ENCODE measurements at places on chromosomes 2 and 18.

DNA sequence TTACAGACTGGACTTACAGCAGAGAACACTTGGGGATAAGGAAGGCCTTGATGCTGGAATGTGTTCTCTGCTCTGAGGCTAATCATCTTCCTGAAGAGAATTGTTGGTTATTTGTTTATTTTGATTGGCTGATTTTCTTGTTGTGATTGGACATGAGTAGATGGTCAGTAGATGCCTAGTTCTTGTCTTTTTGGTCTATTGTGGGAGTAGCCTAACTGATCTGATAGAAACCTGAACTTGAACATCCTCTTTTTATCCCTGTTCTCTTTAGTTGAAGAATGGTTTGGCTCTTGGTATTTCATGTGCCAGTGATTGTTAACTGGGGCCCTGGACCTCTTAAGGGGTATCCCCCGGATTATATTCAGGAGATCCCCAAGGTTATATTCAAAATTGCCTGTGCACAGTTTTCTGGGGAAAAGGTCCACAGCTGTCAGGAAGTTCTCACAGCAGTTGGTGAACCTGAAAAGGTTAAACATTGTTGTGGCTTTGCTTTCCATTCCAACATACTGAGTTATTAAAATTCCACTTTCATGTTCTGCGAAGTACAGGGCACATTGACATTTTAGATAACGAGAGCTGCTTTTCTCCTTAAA lies 13.6 kb downstream of the TWSG1 start:
- DNase-seq: no peak

DNA sequence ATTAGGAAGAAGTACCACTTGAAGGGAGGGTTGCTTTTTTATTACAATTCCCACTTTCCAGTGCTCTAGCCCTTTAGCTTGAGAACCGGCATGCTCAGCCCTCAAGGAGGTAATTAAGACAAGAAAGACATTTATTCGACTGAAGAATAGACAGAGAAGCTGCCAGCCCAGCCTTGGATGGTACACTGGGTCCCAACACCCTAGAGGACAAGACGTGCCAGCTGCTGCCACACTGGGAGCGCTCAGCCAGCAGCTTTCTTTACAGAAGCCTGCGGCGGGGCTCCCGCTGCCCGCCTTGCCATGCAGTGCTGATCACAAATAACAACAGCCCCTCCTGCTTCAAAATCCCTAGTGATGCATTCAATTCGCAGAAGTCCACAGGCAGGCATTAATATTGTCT lies 746.3 kb upstream of the RAB6C start:
- DNase-seq: no peak

GRCh38 chr18:10141559-10141958 lies 227.7 kb downstream of the VAPA start:
- DNase-seq: no peak

DNA sequence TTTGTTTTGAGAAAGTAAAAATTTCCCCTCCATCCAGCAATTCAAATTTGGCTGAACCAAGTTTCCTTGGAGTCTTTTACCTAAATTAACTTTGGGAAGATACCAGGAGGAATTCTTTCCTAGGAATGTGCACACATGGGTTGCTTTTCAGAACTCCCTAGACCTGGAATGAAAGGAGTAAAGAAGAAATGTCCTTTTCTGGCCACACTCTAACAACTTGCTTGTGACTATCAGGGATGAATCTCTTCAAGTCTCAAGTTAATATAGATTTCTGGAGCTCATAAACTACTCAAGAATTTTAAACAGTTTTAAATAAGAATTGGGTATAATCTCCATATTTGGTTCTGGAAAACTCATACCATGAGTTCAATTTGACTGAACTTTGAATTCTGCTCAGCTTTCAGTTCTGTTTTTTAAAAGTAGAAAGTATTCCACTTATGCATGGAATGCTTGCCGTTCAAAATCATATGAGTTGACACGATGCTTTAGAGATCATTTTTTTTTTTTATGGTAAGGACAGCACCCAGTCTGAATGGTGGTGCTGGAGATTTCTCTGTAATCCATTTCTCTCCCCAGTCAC lies 7.7 kb downstream of the RASGRP3 start:
- no peak for DNase-seq

DNA sequence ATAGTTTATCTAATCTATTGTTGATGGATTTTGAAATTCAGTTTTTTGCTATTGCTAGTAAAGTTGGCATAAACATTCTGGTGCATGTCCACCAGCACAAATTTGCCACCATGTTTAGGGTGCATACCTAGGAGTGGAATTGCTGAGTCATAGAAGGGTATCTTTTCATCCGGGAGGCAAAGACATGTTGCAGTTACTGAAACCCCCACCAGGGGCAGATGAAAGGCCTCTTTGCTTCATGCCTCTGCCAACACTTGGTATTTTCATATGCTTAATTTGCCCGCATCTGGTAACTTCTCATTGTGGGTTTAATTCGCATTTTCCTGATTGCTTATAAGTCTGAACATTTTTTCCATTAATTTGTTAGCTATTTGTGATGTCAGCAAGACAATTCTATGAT lies 8.2 kb downstream of the DCC start:
- DNase-seq: no peak

DNA sequence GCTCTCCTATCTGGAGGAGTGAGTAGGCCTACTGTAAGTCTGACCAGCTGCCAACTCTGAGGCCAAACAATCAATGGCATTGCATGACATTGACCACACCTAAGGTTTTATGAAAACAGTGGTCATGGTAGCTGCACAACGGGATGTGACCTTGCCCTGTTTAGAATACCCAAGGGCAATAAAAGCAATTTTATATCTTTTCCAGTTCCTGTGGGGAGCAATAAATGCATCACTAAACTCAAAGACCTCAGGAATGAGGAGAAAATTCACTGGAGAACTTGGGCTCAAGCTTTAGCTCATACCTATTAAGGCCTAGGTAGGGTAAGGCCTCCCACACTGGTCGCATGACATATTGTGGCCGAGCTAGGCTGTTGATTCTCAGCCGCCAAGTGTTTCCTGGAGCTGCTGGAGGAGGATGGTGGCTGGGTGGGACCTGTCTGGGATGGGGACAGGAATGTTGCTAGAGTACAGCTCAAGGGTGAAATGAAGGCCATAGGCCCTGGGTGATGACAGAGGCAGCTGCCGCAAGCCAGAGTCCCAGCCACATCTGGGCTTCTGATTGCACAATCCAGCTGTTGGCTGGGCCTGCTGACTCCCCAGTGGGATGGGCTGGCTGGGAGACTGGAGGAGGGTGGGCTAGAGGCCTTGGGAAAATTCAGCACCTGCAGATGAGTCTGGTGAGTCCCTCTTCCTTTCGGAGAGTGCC lies 313.7 kb downstream of the CYP26B1 start:
- no peak for DNase-seq

DNA sequence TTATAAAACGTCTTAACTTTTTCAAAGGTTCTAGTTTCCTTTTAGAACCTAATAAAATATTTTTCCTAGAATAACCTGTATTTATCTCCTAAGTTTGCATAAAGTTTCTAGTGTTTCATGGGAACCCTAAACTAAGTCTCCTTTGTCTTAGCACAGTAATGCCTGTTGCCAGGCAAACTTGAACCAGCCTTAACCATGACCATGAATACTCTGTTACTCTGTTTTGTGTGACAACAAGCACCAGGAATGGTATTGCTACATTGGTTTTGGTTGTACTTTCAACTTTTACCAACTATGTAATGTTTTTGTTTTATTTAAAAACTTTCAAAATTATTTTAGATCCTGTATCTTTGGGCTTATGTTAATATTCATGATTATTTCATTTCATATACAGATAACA lies 137.6 kb downstream of the CERS6 start:
- no peak for DNase-seq

GRCh38 chr2:29223257-29223656 lies 108.0 kb downstream of the CLIP4 start:
- no peak for DNase-seq

DNA sequence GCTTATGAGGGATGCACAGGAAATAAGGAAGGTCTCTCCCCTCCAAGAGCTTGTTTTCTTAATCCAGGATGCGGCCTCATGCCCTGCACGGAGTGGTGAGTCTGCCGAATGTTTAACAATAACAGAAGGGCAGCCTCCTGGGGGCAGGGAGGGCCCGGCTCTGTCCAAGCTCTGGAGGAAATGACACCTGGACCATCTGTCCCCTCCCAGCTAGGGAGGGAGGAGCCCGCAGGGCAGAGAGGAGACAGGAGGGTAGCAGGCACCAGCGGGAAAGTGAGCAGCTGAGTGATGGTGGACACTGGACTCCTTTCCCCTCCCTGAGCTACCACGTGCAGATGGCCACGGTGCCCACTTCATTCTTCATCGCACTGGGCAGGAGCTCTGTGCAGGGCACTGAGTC lies 398.2 kb upstream of the MYT1L start:
- DNase-seq: no peak

GRCh38 chr2:202014318-202014717 lies 19.3 kb upstream of the FZD7 start:
- DNase-seq: no peak

GRCh38 chr2:200523158-200523557 lies 2.8 kb upstream of the SGO2 start:
- no peak for DNase-seq

DNA sequence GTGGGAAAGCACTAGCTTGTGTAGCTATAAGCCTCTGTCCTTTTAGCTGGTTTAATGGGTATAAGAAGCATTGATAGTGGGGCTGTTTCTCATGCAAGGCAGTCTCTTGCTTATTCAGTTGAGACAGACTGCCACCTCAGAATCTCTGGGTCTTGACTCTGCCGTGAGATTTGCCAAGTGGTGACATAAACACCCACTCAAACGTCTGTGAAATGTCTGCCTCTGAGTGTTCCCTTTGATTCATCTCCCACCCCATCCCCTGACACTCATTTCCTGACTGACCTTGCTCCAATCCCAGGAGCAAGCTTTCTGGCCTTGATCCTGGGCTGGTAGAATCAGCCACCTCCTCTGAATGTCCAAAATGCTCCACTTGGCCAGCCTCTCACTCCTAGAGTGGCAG lies 141.9 kb upstream of the RBMS1 start:
- no peak for DNase-seq

DNA sequence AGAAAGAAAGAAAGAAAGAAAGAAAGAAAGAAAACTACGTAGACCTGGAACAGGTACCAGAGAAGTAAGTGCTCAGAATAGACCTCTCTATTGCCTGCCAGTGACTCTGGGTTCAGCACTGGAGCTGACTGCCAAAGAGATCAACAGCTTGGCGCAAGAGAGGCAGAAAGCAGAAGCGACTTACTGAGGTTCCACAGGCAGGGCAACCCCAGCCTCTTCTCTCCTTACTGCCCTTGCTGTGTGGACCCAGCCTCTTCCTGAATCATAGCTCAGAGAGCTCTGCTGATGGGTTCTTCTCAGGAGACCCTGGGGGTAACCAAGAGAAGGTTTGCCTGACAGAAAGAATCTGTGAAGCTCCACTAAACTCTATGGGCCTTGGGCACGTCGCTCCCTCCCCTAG lies 7.1 kb downstream of the CAPN13 start:
- DNase-seq: no peak

DNA sequence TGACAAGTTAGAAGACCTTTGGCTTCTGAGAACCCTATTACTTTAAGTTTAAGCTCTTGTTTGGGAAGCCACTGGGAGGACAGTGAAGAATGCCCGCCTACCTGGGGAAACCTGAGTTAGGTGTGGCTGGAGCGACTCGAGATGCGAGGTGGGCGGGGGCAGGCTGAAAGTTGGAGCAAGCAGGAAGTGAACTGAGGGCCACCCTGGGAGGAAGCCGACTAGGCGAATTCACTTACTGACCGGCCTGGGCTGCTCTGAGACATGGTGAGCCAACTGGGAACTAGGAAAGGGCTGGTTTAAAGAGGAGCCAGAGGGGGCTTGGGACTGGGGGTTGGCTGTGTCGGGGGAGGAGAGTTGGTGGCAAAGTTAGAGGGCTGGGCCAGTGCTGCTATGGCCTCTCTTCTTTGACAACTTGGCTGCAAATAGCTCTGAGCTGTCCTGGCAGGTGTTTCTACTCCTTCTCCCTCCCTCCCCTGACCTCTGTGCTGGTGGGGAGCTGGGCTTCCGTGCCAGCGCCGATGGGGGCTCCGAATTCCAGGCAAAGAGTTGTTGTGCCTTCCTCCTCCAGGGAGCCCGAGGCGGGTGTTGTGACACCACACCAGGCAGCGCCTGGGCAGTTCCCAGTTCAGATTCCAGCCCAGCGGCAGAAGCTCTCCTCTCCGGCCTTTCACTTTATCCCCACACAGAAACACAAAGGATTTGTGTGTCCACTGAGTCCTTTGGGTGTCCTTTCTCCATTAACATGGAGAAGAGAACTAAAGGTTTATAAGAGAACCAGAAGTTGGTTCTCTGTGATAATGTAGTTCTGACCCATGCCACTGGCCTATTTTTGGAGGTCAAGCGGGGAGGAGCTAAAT lies at the start of gene VAMP8:
VAMP8 (plus strand) TSS at position 201 of the 857 bp plus-strand sequence; CDS start at position 262, 61 bp downstream.
- DNase-seq: peak; percentile 70

DNA sequence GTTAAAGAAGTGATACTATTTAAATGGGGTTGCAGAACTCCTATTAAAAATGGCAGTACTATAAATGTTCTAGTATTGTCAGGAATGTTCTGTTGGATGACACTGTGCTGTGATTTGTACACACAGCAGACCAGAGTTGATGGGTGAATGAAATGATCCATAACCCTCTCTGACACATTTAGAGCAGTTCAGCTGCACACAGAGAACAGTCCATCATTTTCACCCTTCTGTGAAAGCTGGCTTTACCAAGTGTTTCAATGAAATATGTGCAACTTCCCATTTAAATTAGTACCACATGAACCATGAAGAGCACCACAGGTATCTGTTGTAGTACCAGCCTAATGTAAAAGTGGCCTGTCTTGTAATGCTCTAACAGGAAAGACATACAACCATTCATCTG lies 981.4 kb downstream of the TMEM182 start:
- no peak for DNase-seq

GRCh38 chr2:25989154-25989553 lies 6.9 kb upstream of the KIF3C start:
- no peak for DNase-seq

GRCh38 chr2:33561872-33562271 lies 37.2 kb downstream of the FAM98A start:
- no peak for DNase-seq

- DNase-seq: no peak
These were observed 95.3 kb upstream of the FAM110C start for GRCh38 chr2:141611-142010.

DNA sequence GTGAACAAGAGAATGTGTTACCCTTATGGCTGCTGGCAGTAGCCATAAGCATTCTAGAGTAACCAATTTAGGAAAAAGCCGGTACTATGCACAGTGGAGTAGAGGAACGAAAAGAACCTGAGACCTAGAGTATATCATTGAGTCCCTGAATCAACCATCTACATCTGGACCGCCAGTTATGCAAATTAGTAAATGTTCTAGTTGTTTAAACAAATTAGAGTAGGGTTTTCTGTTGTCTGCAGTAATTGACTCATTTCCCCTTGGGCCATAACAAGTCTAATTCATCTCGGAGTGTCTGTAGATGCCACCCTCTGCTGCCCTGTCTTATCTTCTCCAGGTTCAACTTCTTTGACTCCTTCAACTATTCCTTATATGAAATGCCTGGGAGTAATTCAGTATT lies 60.1 kb upstream of the CAPN13 start:
- DNase-seq: no peak

DNA sequence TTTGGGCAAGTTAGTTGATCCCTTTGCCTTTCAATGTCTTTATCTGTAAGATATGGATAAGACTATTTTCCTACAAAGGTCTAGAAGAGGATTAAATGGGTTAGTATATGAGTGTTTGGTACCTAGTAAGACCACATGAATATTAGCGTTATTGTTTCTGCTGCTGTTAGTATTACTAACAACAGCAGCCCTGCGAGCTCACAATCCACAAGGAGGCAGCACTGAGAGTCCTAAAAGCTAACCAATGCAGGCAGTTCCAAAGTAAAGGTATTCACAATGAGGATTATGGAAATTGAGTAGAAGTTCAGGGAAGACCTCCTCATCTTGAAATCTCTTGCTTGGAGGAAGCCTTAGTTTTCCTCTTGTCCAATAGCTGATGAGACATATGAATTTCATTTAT lies 248.9 kb downstream of the TDRD15 start:
- DNase-seq: no peak
